ENCODE measurements at places on chromosomes 12 and 14.

DNA sequence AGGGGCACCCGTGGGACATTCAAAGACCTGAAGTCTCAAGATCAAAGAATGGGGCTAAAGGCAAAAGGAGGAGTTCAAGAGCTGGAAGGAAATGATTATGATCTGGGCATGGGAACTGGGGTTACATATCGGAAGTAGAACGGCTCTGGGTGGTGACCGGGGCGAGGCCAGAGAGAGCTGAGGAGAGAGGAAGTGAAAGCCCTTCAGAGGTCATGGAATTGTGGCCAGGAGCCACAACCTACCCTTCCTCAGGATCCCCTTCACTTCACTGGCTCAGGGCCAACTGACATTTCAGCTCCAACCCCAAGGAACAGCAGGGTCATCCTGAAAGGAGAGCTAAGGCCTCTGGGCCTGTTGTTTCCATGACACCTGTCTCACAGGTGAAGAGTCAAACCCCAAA, 57.8 kb downstream of the GALNT16 start:
- peak; percentile 19 for DNase-seq

- no peak for DNase-seq
These were observed 9.6 kb upstream of the TAMALIN start for GRCh38 chr12:51997136-51997535.

DNA sequence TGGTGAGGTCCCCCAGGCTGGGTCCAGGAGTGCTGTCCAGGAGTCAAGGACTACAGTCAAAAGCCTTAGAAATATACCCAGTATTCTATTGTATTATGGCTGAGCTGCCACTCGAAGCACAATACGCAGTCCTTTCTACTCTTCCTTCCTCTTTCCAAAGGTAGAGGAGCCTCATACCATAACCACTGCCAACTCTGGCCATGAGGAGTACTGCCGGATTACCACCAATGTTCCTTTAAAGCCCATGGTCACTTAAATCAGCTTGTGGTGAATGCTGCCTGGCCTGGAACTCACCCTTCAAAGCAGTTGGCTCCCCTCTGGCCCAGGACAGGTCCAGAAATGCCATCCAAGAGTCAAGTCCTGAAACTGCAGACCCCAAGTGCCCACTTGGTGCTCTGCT, 425.4 kb downstream of the SLC16A7 start:
- no peak for DNase-seq

GRCh38 chr12:113271853-113272561, 50.7 kb downstream of the TPCN1 start:
- DNase-seq = peak; percentile 33

DNA sequence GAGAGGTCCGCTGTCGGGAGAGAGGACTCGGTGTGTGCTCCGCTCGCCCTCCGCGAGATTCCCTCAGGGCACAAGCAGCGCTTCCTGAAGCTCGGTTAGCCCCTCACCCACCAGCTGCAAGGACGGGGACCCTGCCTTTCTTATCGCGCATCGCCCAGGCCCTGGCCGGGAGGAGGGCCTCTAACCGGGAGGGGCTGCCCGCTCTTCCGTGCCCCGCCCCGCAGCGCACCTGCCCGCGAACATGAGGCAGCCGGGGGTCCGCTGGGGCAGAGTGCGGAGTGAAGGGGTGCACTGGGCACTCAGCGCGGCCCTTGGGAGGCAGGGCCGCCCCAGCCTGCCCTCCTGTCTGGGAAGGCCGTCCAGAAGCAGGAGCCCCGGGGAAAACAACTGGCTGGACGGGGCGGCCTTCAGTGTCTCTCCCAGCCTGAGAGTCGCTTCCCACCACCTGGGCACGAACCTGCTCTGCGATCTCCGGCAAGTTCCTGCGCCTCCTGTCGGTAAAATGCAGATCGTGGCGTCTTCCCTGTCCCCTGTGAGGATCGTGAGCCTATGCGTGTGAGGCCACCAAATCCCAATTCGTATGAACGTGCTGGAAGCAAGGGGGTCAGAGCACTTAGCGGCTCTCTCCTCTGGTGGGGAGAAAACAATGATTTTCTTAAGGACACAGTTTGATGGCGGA, 28.0 kb upstream of the ADIPOR2 start:
- DNase-seq = peak; percentile 23

DNA sequence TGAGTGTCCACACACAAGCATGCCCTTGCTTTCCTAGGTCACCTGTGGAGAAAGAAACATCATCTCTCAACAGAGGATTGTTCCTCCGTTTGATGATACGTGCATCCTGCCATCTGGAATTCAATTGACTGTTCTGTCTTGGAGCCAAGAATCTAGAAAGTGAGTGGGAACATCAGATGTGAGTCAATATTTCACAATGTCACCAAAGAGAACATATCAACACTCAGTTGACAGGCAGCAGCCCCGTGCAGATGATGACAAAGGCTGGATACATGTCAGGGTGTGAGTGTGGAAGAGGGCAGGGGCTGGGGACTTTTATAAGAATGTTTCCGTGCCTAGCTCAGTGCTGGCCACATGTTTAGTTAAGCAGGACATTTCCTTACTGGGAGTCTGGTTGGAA, 76.1 kb downstream of the TBC1D30 start:
- DNase-seq = no peak

DNA sequence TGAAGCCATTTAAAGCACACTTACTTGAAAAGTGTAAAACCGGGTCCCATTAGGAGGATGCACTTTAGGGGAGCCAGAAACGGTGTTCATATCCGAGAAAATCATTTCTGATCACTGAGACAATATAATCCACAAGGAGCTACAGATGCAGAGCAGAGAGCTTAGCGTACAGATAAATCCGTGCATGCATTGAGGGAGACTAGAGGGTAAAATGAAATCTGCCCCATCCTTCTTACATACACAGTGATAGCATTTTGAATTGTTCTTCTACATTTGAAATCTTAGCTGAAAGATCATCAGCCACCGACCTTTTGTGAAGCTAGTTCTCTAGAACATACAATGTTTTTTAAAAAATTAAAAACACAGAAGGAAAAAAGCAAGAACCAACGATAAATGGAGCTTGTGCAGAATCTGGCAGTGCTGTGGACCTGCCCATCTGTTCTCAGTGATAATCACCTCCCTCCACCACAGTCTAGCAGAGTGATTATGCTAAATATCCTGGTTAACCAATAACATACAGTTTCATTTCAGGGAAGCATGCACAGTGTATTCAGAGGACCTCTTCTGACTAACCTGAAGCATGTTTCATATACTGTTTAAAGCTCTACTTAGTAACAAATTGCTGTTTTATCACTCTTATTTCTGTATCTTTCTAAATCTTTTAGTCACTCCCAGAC, 161.1 kb downstream of the PPFIA2 start:
- no peak for DNase-seq

Data from CD4-positive, alpha-beta T cell treated with Interleukin-15 for 1 hour (primary cell).